ENCODE measurements at places on chromosomes 6 and 20.

GRCh38 chr20:11048739-11049138, 374.9 kb upstream of the JAG1 start:
- DNase-seq, result no peak

DNA sequence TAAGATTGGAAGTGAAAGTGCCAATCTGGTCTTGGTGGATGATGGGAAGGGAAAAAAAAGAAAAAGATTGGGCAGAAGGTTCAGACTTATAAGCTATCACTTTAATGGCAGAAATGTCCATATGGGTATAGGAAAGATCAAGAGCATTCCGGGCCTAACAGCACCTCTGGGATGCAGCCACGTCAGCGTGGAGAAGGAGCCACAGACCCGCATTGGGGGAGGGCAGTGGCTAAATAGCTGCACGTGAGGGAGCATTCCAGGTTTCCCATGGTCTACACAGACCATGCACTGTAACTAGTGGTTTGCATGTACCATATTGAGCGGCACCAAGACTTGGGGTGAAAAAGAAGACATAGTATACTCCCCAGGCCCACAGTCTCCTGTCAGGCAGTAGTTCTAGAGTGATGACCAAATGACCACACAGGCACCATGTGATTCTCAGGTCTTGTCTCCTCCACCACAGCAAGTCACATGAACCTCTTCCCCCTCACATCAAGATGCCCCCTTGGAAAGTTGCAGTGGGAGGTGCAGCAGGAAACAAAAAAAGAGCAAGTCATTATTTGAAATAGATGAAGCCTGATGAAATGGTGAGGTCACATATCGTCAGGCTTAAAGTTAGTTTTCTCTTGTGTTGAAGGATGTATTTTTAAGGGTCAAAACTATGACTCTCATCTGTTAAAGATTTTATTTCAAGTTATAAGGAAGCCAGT, 94.4 kb upstream of the TNFAIP3 start:
- no peak for DNase-seq

DNA sequence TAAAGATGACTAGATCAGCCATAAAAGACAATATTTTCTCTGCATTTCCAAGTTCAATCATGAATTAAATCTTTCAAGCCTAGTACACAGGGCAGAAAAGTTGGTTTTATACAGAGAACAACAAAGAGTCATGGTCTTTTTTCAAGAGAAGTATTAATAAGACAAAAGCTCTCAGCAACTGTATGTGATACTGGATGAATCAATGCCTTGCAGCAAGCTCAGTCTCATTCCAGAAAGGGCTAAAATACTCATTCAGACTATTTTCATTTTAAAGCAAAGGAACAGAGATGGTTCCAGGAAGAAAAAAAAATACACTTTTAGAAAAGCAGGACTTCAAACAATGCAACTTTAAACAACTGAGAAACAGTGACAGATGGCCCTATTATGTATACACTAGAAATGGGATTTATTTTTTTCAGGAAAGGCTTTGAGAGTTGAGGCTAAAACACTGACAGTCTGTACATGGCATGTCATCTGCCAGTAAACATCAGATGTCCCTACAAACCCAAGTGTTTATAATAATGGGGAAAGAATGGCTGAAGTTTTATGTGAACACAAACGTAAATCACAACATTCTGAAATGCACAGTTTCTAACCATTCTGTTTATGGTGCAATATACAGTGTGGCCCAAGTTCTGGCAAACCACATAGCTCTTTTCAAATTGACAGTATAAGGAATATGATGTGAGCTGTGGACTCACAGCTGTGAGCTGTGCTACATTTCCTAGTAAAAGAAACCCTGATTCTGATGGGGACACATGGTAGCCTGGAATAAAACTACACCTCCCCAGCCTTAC, 114.3 kb upstream of the DST start:
- no peak for DNase-seq

GRCh38 chr6:124819346-124819745, 142.9 kb upstream of the RNF217 start:
- no peak for DNase-seq

GRCh38 chr6:155378276-155378675, 64.0 kb upstream of the TFB1M start:
- DNase-seq, result no peak

- DNase-seq, result no peak
These were observed 23.3 kb downstream of the ADGRG6 start for GRCh38 chr6:142325111-142325510.

- DNase-seq, result no peak
These were observed 16.4 kb downstream of the ADGRF4 start for GRCh38 chr6:47714802-47715201.

DNA sequence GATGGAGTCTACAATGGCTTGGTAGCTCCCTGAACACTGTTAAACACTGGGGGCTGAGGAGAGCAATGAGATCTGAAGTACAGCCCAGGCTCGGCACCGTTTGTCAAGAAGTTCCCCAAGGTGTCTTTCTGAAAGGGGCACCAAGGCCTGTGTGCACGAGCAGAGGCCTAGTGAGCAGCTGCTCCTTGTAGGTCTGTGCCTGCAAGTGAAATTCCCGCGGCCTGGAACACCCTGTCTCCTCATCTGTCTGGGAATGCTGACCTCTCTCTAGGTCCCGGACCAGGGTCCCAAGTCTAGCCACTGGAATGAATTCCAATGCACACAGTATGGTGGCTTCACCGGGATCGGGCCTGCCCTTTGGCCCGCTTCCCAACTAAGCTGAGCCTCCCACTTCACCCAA, 134.8 kb downstream of the FOXC1 start:
- DNase-seq, result no peak

- DNase-seq, result no peak
These were observed 296.8 kb downstream of the UTRN start for GRCh38 chr6:144581812-144582537.

DNA sequence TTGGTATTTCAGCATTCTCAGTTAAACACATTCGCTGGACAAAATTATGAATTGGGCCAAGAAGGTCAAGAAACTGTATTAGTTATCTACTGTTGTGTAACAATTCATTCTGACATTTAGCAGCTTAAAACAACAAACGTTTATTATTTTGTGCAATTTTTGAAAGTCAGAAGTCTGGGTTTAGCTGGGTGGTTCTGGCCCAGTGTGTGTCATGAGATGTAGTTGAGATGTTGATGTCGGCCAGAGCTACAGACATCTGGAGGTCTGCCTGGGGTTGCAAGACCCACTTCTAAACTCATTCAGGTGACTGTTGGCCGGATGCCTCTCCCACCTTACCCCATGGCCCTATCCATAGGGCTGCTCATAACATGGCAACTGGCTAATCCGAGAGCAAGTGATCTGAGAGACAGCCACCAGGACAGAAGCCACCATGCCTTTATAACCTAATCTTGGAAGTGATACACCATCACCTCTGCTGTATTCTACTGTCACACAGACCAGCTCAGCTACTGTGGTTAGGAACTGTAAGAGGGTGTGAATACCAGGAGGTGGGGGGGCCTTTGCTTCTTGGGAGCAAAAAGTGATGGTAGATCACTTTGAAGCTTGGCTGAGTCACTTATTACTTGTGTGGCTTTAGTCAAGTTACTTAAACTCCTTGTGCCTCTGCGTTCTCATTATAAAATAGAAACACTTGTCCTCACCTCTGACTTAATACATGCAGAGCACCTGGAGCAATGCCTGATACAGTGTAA, 217.0 kb upstream of the MYLIP start:
- DNase-seq, result no peak

DNA sequence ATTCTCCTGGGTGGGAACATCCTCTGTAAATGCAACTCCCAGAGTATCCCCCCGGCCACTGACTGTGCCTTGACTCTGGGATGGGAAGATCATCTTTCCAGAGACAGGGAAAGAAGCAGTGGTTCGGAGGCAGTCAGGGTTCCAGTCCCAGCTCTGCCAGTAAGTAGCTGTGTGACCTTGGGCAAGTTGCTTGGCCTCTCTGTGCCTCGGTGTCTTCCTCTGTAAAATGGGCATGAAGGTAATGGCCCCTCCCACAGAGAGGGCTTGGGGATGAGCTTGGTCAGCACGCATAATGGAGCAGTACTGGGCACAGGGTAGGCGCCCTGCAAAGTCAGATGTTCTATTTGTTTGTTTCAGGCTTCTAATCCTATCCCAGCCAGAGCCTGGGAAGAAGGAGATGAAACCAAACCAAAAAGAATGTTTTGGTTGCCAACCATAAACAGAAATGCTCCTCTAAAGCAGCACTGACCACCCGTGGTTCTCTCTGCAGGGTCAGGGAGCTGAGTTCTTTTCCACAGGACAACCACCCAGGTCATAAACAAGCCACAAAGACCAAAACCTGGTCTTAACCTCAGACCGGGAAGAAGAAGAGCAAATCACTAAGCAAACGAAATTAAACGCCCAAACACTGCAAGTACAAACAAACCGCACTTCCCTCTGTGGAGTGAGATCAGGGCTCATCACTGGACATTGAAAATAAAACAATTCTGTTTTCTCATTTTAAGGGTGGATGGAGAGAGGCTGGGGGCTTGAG, 381.0 kb upstream of the SULF2 start:
- no peak for DNase-seq

DNA sequence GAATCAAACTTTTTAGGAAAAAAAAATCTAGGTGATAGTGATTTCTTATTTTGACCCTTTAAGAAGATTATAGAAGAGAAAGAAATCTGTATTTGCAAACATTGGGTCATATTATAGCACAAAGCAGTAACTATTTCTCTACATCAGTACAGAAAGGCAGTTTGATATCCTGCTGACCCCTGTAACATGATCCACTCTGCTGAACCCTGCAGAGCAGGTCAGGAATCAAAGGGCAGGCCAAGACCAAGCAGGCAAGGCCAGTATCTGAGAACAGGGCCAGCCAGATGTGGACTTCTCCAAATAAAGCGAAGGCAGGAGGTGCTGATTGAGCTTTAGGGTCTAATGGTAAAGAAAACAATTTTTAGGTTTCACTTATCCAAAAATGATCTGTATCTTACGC, 239.4 kb downstream of the PTPRK start:
- DNase-seq, result no peak

DNA sequence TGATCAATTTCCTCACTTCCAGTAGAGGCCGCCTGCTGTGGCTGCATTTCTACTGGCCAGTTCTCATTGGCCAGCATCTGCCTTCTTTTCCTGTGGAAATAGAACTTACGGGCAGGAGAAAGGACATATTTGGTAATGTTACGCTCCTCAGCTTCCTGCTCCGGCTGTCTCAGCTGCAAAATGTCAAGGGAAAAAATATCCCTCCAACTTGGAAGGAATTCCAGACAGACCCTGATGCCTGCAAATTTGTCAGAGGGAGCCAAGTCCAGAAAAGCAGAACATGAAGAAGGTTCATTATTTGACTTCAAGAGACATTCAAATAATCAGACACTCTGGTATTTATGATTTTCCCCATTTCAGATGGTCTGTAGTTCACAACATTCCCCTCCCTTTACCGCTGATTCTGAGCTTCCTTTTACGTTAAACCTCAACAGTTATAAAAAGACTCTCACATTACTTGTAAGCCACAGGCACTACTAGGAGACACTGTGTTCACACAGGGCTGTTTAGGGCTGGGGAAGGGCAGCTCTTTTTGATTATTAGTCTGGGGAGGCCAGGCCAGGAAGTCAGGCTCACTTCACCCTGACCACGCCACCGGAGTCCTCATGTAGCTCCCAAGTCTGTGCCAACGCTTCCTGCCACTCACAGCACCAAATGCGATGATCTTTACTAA, 179.6 kb upstream of the CCN2 start:
- DNase-seq, result no peak

GRCh38 chr6:169173532-169174268, 79.9 kb downstream of the THBS2 start:
- no peak for DNase-seq

GRCh38 chr6:169241688-169242350, 11.8 kb downstream of the THBS2 start:
- no peak for DNase-seq

DNA sequence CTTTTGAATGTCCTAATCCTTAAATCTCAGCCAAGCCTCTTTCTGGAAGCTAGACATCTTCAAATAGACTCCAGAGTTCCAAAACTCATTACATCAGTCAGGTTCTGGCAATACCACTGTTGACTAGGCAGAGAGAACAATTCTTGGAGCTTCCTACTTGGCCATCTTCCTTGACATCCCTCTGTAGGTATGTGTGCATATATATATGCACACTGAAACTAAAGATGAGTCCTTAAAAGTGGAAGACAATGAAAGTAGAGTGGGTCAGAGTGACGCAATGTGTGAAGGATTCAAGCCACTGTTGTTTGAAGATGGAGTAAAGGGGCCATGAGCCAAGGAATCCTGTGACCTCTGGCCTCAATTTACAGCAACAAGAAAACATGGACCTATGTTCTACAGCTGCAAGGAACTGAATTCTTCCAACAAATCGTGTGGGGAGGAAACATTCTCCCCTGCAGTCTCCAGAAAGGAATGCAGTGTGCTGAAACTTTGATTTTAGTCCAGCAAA, 18.7 kb upstream of the DUSP22 start:
- DNase-seq, result no peak

DNA sequence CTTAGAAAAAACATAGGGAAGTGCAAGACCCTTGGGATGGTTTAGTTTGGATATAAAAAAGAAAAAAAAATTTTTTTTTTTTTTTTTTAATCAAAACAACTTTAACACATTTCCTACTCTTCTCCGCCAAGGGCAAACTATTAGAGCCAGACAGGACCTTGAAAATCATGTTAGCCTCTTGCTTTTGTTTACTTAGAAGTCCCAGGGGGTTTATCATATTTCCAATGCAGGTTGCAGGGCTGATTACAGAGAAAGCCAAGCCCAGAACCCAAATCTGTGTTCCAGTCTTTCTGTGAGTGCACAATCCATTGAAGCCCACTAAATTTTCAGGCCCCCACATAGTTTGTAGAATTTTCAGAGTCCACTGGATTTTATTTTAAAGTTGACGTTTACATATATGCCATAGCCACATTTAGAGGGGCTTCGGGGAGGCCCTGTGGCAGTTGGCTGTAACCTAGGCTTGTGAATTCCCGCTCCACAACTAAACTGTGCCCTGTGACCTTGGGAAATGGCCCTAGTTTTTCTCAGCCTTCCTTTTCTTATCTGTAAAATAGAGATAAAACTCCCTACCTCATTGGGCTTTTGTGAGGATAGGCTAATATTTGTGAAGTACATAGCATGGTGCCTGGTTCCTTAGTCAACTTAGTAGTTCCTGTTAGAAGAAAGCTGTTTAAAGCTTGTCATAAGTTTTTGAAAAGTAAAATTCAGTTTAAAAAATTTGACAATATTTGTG, 55.7 kb downstream of the NCOA7 start:
- DNase-seq, result no peak

GRCh38 chr20:6908673-6909072, 141.2 kb downstream of the BMP2 start:
- DNase-seq, result no peak

- no peak for DNase-seq
These were observed 171.8 kb upstream of the LAMA2 start for GRCh38 chr6:128711149-128711548.

All from stimulated activated CD4-positive, alpha-beta T cell treated with anti-CD3 and anti-CD28 coated beads, Interleukin-12 subunit alpha, Interleukin-12 subunit beta, amount 100 ng/mL, for 4 hours (primary cell).